Tibial nerve (tissue), 4 donors: ENCODE measurements at places on chromosomes 2 and 18.
A peak's percentile ranks its signal among the peaks of the same experiment; 100 is the strongest.

DNA sequence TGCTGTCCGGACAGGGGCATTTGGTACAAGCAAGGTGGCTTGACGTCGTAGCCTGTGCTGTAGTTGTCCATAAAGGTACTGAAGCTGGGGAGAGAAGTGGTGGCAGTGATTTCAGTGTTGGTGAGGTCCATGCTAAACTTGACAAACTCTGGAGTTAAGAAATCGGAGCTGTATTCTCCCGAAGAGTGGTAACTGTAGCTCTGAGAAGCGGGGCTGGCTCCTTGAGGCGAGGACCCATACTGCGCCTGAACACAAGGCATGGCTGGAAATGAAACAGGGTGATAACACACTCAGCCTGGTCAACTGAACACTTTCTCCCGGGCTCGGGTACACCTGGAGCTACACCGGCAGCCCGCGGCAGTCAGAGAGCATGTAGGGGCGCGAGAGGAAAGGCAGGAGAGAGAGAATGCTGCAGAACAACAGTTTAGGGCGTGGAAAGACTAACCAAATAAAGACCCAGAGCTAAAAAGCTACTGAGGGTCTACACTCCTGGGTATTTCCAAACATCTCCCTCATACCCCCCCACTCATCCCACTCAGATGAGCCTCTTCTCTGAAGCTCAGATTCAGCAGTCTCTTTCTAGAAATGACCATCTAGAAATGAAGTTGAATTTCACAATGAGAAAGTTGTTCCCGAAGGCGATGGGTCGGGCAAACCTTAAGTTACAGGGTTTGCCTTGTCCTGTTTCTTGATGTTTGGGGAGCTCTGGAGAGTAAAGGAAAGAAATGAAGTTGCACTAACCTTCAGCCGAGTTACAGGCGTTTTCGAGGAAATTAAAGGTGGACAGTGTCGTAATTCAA lies 2.4 kb downstream of the NR4A2 start:
- DNase-seq, result no peak

- no peak for DNase-seq
These were observed 5.7 kb upstream of the WDSUB1 start for GRCh38 chr2:159292157-159292556.

- DNase-seq, result no peak
These were observed 305.2 kb downstream of the CDH2 start for GRCh38 chr18:27871726-27872125.

DNA sequence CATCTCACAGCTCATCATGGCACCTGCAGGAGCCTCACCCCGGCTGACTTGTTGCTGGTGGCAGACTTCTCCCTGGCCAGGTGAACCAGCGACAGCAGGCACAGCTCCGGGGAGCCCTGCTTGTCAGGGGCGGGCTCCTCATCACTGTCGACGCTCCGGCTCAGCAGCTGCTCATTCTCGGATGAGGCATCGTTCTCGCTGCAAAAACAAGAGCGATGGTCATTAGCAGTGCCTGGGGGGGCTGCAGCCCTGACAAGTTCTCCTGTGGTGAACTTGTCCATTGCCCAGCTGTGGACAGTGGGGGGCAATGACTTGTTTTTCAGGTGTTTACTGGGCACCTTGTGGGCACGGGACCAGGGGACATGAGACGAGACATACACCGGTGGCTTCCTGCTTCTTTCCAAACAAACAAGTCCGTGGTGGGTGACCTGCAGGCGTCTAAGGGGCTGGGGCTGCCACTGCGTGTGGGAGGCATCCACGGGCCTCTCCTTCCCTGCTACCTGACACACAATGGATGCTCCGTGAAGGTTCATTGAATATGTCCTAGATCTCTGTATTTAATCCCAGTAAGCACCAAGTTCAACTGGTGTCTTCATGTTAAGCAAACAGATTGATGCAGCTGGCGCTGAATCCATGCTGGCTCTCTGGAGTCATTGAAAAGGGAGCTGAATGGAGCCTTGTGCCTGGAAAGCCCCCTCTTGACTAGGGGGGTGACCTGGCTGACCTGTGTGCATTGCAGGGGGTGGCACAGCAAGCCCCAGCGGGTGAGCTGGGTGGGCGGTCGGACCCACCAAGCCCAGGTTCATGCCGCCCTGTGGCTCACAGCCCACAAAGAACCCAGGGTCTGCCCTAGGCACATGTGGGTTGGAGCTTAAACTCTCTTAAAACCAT lies 81.0 kb downstream of the EDAR start:
- DNase-seq, result no peak

DNA sequence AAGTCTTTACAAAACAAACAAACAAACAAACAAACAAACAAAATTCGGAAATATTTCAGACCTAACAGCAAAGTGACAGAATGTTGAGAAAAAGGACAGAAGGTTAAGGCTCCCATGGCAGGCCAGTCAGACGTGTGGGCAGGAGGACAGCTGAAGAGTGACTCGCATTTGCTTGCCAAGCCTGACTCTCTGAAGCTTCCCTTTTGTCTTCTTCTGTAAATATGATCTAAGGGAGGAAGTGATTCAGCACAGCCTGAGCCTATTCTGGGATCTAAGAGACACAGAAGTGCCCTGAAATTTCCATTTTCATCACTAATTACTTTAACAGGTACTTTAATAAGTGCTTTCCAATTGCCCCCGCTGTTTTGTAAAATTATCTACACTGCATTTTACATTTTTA lies 134.0 kb upstream of the LYPD1 start:
- DNase-seq, result no peak

DNA sequence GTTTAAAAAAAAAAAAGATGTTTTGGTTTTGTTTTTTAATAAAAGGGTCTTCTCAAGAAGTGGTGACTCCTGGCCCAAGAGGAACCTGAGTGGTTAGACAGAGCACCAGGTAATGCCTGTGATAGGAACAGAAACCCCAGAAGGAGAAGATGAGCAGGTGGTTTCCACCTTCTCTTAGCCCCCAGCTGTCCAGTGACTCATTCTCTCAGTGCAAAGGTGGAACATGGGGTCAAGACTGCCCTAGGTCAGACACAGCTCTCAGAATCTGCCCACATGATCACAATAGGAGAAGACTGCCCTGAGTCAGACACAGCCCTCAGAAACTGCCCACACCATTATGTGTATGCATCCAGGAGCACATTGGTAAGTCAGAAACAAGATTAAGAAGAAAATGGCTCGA lies 61.8 kb downstream of the TBC1D8 start:
- DNase-seq, result no peak

DNA sequence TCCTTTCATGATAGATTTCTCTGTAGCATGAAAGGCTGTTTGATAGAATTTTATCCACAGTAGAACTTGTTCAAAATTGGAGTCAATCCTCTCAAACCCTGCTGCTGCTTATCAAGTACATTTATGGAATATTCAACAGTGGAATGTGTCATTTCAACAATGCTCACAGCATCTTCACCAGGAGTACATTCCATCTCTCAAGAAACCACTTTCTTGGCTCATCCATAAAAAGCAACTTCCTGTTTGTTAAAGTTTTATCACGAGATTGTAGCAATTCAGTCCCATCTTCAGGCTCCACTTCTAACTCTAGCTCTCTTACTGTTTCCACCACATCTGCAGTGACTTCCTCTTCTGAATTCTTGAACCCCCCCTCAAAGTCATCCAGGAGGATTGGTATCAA lies 29.4 kb downstream of the PDCL3 start:
- no peak for DNase-seq

- DNase-seq, result no peak
These were observed 10.4 kb downstream of the ADCY3 start for GRCh38 chr2:24909555-24910177.

- DNase-seq, result no peak
These were observed 55.1 kb upstream of the ZNF397 start for GRCh38 chr18:35185771-35186170.

- DNase-seq, result no peak
These were observed 8.6 kb upstream of the COBLL1 start for GRCh38 chr2:164850235-164850634.

- DNase-seq, result no peak
These were observed 317.7 kb downstream of the TDRD15 start for GRCh38 chr2:21441442-21441841.

GRCh38 chr18:22408059-22408458 lies 9.7 kb downstream of the CTAGE1 start:
- no peak for DNase-seq

DNA sequence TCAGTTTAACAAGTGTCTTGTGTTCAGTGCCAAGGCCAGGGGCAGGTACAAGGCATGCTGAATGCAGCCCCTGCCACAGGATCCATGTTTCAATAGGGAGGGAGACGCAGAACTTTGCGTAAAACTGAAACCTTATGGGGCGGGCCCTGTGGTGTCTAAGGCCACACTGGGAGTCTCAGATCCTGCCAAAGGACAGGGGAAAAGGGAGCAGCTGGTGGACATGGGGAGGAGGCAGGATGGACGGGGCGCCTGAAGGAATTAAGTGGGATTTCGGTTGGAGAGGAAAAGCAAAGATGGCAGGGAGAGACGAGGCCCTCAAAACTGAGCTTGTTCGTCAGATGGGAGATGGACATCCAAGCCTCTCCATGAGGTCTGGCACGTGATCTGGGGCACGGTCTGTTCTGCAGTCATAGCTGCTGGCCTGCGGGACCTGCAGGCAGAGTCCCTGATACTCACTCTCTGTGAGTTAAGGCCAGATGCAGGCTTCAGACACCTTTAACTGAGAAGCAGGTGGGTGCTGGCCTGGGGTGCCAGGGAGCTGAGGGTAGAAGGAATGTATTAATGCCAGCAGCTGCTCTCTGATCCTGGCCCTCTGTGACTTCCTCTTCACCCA lies 48.8 kb downstream of the TCF7L1 start:
- DNase-seq, result no peak

DNA sequence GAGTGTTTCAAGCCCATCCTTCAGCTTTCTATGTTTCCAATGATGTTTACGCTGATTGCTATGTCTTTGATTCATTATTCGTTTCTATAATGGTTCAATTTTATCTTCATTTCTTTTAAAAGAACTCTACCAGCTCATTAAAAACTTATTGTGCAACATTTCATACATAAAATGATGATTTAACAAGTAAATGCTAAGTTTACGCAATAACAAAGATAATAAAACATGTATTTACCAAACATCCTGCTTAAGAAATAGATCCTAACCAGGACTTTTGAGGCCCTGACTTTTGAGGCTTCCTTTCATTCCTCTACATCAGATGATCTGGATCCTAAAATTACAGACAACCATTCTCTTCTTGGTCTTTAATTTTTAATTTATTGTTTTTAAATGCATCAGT lies 86.5 kb upstream of the DLGAP1 start:
- DNase-seq, result no peak

DNA sequence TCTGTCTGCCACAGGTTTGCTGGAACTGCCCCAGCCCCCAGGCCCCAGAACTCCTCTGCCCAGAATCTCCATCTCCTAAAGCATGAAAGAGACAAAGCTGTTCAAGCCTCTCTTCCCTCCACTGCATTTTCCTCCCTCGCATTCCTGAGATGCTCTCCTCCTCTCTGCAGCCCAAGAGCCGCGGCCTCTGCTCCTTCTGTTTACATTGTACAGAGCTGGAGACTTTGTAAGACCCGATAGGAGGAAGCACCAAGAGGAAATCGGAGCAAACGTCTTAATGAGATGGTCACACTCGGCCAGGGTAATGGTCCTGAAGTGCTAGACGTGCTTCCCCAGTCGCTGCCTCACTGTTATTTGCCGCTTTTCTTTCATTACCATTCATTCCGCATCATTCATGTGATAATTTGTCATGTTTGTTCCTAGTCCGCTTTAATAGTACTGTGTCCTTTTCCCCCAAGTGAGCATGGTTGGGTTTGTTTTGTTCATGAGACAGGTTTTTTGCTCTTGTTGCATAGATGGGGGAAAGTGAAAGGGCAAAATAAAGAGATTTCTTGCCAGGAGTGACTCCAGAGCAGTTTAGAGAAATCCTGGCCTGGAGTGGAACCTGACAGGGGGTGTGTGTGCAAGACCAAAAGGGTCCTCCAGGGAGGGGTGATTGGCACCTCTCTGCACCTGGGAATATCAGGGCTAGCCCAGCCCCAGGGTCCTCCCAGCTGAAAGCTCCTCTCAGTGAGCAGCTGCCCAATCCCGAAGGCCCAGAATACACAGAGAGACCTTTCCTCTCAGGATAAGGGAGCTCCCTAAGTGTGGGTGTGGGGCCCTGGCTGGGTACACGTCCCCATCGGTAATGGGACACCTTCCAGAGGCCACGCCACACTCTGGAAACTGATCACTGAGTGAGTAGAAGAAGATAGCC lies 44.9 kb upstream of the ID2 start:
- DNase-seq, result no peak

DNA sequence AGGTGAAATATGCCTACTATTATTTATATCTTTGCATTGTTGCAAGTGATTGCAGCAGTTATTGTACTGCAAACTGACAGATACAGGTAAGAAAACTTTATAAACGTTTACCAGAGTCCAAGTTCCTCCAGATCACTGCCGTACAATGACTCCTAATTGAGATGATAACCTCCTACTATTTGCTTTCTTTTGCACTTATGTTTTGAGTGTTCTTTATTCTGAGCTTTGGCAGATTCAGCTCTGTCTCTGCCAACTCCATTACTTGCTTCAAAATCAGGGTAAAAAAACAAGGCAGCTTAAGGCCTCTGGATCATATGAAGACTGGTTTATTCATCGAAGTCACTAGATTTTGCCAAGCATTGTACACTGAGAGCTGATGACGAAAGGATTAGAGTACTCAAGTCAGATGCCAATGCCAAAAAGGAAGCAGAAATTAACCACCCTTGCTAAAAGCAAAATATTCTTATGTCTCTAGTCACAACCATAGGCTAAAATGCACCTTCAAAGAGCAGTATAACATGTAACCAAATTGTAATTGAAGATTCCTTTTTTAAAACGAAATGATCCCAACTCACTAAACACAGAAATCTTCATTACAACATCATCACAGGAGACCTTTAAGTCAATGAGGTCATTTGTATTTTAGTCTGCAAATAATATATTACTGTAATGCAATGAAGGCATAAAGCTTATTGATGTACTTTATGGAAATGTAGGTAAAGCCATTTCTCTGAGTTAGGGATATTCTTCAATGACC lies 10.5 kb upstream of the IKZF2 start:
- no peak for DNase-seq

GRCh38 chr18:57561728-57562423 lies 24.6 kb downstream of the FECH start:
- peak; percentile 72 for DNase-seq

DNA sequence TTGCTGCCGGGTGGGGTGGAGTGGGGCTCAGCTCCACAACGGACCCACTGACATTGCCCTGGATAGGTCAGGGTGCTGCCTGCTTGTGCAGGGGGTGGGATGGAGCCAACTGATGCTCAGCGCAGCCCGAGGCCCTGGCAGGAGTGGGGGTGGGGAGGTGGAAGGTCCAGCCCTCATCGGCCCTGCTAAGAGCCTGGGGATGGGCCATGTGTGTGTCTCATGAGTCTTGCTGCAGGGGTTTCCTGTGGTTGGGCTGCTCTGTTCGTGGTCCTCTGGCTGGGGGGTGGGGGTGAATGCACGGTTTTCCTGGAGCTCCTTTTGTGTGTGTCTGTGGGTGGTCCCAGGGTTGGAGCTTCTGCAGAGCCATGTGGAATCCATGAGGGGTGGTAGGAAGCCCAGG lies 39.4 kb upstream of the GALR1 start:
- no peak for DNase-seq

- no peak for DNase-seq
These were observed 97.4 kb downstream of the ZNF516 start for GRCh38 chr18:76397631-76398030.

DNA sequence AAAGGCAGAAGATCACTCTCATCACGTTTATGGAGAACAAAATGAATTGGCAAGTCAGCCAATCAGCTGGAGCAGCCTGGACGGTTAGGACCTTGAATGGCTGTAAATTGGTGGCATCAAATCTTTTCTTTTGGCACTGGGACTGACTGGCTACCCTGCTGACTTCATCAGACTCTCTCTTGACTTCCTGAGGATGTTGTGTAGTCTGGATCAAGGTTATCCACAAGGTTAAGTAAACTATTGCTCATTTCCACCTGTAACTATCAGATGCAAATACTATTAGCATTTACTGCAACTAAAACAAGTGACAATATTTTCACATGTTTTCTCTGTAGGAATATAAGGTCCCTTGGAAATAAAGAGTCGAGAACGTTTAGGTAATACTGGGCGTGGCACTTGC lies 134.3 kb upstream of the RASGRP3 start:
- no peak for DNase-seq
